ENCODE measurements at places on chromosomes 12 and 14.
A peak's percentile ranks its signal among the peaks of the same experiment; 100 is the strongest.

DNA sequence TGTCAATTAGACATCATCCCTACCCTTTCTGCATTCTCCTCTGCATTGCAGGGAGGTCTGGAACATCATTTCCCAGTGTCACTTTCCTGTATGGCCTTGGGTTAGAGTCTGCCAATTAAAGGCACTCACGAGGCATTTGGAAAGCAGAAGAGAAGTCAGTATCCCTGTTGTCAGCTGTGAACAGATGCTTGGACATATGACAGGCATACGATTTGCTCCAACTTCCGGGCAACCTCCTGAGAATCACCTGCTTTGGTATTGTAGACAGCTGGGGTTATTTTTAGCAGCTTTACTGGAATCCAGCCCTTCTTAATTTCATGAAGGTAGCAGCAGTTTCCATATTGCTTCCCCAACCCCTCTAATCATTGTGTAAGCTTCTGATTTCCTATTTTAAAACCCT is 88.7 kb upstream of the DHRS4 start:
- DNase-seq, result no peak

DNA sequence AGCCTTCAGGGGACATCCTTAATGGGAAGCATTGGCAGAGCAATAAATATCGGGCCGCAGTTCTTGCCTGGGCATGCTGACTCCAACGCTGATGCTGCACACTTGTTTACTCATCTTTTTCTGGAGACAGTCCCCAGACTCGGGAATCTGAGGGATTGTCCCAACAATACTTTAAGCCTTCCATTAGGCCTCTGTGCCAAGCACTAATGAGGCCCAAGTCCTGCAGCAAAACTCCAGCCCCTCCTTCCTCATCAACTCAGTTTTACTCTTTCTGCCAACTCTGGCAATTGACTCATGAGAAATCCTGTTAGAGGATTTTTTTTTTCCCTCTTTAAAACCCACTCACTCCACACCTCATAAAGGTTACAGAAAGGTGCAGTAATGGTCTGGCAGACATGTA is 233.4 kb upstream of the PELI2 start:
- no peak for DNase-seq

- DNase-seq, result no peak
Observed at GRCh38 chr12:108390495-108391203, 51.5 kb upstream of the CMKLR1 start.

- no peak for DNase-seq
Observed at GRCh38 chr14:44417809-44418208, 89.3 kb downstream of the FSCB start.

DNA sequence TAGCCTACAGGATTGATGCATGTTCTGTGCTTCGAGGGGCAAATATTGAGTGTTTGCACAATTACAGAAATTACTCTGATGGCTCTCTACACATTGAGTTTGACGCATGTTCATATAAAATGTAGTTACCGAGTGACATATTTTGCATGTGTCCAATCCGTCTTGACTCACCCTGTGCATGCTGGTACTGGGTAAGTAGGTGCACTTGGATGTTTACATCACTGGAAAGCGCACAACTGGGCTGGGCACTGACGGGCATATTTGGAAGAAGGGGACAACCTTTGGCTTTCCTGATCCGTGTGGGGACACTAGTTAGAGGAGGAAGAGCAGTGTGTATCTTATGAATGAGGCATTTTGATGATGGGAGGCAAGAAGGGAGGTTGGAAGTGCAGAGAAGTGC is 4.9 kb upstream of the KRT6A start:
- DNase-seq, result no peak

GRCh38 chr12:54388237-54389133 is 4.0 kb upstream of the ZNF385A start:
- DNase-seq, result no peak

- no peak for DNase-seq
Observed at GRCh38 chr14:97486601-97487120, 689.5 kb downstream of the VRK1 start.

GRCh38 chr12:127127897-127128296 is 1139.1 kb upstream of the TMEM132C start:
- DNase-seq, result no peak

- DNase-seq, result no peak
Observed at GRCh38 chr12:74963304-74963703, 246.3 kb downstream of the KCNC2 start.

DNA sequence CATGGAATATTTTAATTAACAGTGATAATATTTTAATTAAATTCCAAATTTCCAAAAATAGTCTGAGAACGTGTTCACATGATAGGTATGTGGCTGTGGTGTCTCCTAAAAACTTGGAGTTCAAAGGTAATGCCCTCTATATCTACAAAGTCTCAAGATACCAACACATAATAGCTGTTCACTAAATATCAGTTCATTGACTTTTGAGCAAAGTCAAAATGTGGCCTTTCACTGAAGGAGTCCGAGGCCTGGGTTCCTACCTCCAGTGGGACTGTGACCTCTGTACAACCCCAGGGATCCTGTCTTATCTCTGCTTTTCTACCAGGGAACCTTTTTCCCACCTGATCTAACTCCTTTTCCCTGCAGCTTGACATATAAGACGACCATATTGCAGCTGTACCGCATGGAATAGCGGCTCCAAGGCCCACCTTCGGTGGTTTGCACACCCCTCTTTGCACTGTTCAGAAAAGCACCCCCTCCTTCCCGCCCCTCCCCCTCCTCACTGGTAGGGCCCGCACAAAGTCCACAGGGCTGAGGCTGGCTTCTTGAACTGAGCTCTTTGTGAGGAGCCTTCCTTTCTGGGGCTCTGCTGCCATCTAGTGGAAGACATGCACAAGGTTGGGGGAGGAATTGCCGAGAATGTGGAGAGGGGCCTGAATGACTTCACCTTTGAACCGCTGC is 3.1 kb downstream of the CCND2 start:
- DNase-seq, result peak; percentile 71

GRCh38 chr14:56247495-56248200 is 129.4 kb downstream of the PELI2 start:
- DNase-seq, result no peak

GRCh38 chr14:21107283-21107800 is 6.5 kb downstream of the TMEM253 start:
- no peak for DNase-seq

- no peak for DNase-seq
Observed at GRCh38 chr12:119936705-119937311, 52.2 kb upstream of the BICDL1 start.

DNA sequence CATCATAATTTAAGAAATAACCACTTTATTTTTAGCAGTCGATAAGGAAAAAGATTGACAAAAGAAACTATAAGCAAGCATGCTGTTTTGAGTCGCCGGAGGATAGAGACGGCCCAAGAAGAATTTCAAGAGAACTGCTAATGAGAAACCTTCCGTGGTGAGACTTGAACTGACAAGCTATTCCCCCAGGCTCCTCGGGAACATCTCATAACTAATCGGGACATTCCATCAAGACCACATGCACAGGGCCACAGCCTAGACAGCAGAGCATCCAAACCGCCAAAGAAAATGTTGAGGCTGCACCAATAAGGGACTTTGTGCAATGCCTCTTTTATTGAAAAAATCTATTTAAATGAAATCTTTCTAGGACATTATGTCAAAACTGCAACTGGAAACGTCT is 51.0 kb downstream of the YEATS4 start:
- DNase-seq, result no peak

DNA sequence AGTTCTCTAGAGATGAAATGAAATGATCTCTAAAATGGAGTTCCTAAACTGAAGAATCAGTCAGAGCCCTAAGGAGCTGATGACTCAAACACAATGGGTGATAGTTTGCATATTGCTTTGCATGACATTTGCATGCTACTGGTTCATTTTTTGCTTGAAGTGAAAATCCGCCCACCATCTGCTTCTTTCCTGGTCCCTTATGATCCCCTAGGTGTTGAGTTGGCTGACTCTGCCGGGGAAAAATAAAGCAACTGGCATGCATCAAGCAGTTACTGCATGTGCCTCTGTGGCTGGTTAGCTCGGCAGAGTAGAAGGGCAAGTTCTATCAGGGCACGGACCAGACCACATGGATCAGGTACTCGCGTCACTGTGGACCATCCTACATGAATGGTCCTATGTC is 151.1 kb downstream of the PPM1H start:
- no peak for DNase-seq

DNA sequence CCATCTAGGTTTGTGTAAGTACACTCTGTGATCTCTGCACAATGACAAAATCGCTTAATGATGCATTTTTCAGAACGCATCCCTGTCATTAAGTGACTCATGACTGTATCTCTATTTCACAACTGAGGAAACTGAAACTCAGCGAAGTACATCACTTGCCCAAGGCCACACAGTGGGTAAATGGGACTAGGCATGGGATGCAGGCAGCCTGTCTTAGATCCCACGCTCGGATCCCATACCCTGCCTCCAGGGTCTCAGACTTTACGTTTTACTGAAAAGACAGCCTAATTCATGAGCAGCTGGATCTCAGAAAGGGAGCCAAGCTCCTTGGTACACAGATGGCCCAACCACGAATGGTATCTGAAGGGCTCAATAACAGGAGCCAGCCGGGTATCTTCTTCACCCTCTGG is 2.4 kb upstream of the MLEC start:
- DNase-seq, result no peak

DNA sequence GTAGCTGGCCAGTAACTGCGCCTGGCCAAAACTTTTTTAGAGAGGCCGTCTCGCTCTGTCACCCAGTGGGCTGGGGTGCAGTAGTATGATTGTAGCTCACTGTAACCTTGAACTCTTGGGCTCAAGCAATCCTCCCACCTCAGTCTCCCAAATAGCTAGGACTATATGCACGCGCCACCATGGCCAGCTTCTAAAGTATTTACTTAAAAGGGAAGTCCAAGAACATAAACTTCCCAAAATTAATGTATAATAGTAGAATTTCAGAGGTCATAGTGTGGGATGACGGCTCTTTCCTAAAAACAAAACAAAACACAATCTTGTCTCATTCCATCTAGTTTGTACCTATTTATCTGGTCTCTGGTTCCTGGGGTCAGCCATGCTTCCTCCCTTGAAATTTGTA is 42.2 kb upstream of the FOS start:
- DNase-seq, result no peak

- no peak for DNase-seq
Observed at GRCh38 chr12:90174198-90174510, 465.5 kb upstream of the ATP2B1 start.

GRCh38 chr12:65741656-65742017 is 82.6 kb upstream of the HMGA2 start:
- DNase-seq, result peak; percentile 30

DNA sequence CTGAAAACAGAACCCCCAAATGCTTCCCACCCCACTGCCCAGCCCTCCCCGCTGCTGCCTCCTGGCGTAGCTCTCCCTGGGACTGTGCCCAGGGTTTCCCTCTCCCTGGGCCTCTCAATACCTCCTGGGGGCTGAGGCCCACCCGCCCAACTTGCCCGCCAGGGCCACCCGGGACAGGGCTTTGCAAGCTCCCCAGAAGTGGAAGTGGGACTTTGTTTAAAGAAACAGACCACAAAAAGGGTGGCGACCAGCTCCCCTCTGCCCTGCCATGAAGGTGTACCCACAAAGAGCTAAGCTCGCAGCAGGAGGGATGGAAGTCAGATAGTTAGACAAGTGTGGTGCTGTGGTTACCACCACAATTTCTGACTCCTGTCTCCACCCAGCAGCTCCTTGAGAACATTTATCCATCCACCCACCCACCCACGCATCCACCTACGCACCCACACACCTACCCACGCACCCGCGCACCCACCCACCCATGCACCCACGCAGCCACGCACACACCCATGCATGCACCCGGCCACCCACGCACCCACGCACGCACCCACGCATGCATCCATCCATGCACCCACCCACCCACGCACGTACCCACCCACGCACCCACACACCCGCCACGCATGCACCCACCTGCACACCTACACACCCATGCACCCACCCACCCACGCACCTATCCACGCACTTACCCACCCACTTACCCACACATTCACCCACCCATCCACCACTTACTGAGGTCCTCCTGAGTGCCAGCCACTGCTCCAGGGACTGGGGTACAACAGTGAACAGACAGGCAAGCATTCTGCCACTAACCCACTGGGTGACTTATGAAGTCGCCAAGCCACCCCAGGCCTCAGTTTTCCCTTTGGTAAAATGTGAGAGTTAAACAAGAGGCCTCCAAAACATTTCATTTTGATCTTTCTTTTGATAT is 127.3 kb downstream of the SCARB1 start:
- DNase-seq, result no peak

GRCh38 chr14:101731187-101732080 is 30.1 kb upstream of the PPP2R5C start:
- no peak for DNase-seq

- no peak for DNase-seq
Observed at GRCh38 chr14:105891221-105891602, 364.8 kb downstream of the TMEM121 start.

DNA sequence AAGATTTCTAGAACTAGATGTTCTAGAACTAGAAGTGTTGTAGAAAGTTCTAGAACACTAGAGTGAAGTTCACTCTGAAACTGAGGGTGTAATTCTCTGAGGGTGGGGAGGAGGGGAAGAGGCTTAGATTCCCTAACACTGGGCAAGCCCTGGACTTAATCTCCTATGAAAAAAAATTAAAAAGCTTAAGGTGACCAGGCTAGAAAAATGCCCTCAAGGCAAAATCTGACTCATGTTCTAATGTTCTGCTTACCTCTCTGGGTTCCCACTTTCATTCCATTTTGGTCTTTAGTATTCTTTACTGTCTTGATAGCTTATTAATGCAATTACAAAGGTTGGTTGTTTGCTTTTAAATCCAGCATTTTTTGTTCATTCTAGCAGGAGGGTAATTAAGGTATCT is 101.5 kb downstream of the KICS2 start:
- DNase-seq, result no peak

DNA sequence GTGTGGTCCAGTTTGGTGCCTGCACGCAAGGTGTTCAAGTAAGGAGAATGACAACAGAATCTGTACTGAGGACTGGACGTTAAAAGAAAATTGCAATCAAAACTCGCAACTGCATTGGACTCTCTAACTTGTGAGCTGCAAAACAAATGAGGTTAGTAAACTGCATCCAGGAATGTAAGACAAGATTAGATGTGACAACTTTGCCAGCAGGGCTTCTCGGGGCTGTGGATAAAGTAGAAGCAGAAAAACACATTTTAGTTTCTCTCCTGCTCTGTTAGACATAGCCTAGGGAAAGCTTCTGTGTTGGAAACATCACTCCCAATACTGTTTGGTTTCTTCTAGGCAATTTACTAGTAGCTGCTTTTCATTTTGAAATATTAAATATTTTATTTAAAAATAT is 338.2 kb upstream of the NAV3 start:
- DNase-seq, result no peak

DNA sequence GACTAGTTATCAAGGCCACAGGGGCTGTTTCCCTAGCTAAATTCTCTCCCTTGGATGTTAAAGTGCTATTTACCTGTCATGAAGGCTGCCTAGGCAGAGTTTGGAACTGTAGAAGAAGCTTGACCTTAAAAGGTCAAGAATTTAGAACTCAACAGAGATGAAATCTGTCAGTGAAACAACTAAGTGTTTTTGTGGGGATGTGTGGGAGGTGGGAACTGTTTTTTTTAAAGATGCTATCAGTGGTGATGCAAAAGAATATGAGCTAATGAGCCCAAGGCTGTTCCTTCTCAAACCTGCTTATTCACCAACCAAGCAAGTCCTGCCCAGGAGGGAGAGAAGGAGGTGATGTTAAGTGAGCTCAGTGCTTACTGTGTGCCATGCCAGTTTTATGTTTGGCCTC is 40.8 kb upstream of the POC1B start:
- DNase-seq, result no peak

- no peak for DNase-seq
Observed at GRCh38 chr12:124389138-124389724, 94.3 kb downstream of the RFLNA start.

- no peak for DNase-seq
Observed at GRCh38 chr12:98418357-98419075, 96.9 kb upstream of the TMPO start.

GRCh38 chr12:52232203-52232673 is 805 bp upstream of the KRT7 start:
- no peak for DNase-seq
